T-helper 22 cell (primary cell): ENCODE measurements at places on chromosomes 4 and X.

GRCh38 chr4:146222313-146222712, 8.0 kb downstream of the REELD1 start:
- DNase-seq = no peak

DNA sequence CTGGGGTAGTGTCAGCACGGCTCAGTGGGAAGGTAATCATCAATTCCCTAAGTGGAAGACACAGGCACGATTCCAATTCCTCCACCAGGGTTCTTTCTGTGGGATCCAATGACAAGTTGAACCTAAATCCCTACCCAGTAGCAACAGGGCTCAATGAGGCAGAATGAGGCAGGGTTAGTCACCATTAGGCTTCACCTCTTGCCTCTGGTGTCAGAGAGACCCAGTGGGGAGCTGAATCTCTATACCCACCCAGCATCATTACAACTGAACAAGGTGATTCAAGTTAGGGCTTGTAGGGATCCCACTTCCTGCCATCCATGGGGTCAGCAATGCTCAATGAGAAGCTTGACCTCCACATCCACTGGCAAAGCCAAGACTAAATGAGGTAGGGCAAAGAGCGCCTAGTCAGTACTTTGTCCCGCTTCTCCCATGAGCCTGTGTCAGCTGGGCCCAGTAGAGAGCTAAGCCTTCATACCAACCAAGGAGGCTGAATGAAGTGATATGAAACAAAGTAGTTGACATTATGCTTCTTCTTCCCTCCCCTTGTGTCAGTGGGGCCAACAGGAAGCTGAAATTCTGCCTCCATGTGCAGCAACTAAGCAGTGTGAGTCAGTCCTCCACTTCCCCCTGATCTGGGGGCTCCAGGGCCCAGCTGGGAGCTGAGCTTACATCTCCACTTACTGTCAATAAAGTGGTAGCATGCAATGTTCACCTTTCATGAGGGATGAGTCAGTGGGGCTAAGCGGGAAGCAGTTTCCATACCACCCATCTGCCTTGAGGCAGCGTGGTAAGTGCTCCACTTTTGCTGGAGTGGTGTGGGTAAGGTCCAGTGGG, 36.4 kb upstream of the RBM41 start:
- no peak for DNase-seq

DNA sequence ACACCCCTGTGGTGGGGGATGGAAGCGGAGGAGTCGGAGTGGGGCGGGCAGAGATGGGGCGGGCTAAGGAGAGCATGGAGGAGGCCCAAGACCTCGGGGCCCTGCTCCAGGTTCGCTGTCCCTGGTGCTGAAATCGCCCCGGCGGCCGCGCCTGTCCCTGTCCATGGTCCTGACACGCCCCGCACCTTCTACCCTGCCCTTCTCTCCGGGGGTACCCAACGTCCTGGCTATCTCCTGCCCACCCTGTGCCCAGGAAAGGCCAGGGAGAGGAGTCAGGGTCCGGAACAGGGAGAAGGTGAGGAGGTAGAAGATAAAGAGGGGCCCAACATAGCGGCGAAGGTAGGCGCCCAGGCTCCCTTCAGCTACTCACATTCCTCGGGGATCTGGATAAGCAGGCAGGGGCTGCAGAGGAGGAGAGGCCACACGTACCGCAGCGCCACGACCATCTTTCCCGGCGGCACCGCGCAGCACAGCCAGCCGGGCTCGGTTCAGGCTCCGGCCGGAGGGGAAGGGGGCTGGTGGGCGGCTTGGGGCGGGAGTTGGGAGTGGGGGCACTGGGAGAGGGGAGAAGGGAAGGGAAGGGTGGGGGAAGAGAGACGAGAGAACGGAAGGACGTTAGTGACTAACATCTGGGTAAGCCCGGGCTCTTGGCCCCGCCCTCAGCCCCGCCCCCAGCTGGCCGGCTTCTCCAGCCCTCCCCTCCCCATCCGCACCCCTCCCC, 10.4 kb downstream of the L1CAM start:
- peak; percentile 30 for DNase-seq

DNA sequence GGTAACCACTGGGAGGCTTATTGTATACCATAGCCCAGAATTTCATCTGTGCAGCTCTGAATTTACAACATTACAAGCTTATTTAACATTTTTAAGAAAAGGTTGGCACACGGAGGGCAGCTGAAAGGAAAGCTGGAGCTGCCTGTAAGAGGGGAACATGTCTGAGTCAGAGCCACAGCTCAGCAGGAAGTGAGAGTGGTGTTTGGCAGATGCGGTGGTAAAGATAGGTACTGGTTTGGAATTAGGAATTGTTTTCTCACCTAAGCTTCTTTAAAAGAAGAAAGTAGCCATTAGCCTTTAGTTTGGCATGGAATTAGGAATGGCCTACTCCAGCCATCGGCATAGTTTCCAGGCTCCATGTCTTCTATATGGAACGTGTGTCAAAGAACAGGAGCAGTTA, 172.5 kb upstream of the ANXA3 start:
- DNase-seq = no peak

DNA sequence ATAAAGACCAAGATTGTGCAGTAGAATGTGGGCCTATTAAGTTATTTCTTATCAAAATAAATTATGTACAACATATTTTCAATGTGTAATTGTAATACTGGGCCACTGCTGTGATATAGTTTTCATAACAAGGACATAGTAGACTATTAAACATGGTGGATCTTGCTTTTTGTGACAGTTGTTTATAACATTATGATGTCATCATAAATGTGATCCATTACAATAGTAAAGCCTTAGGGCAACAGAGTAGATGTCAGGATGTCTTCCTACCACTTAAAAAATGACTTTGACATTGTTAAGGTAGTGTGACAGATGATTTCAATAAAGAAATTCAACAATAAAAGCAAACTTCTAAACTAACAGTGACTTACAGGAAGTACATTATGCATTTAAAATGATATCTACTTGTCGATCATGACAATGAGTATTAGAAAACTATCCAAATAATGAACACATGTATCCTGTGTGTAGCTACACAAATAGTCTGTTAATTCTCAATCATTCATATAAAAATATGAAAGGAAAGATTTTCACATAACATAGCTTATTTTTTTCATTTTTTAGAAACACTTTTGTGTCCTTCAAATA, 5.3 kb upstream of the AGA start:
- no peak for DNase-seq

DNA sequence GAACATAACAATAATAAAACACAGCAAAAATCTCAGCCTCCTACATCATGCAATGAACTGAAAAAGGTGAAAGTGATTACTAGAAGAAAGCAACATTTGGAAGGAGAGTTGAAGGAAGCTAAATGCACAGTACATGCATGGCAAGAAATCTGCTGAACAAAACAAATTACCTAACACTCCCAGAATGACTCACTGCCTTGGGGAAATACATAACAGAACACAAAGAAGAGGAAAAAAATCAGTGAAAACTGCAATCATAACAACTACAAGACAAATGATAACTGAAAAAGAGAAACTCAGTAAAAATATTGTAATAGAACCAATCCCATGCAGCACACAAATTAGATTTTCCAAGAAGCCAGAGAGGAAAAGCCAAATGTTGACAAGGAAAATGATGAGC, 1513.2 kb downstream of the ARAP2 start:
- no peak for DNase-seq

- no peak for DNase-seq
Measured at GRCh38 chr4:141046255-141046654, 87.0 kb downstream of the RNF150 start.

GRCh38 chr4:123956204-123956603, 559.6 kb downstream of the SPRY1 start:
- no peak for DNase-seq

- DNase-seq = no peak
Measured at GRCh38 chrX:54570332-54570731, 40.3 kb downstream of the GNL3L start.

GRCh38 chrX:68897118-68897945, 68.5 kb downstream of the EFNB1 start:
- DNase-seq = no peak

DNA sequence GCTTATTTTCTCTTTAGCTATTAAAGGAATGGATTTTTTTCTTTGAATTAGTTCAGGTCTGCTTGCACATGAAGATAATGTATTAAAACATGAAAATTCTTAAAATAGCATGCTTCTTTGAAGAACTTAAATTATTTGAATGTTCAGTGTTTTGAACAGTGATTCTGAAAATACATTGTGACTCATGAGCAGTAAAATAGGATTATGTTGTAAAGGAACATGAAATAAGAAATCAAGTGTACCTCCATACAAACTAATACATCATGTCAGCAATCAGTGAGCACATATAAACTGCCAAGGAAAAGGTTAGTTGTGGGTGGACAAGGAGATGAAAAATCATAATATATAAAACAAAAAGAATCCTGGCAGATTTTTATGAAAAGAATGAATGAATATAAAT, 66.1 kb downstream of the SNX25 start:
- no peak for DNase-seq

DNA sequence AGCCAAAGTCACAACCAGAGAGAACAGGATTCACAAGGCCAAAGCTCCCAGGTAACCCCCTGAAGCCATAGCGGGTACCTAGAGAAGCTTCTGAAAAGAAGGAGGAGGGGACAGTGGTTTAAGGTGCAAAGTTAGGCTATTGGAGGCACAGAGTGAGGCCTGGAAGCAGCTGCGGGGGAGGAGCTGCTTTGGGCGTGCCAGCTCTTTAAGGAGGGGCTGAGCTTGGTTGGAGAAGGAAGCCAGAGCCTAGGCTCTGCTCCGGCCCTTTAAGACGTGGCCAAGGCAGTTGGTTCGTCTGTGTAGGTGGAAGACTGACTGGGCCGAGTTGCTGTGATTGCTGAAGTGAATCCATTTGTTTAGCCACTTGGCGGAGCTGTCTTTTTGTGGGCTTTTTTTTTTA, 1.5 kb downstream of the KLF8 start:
- DNase-seq = no peak

DNA sequence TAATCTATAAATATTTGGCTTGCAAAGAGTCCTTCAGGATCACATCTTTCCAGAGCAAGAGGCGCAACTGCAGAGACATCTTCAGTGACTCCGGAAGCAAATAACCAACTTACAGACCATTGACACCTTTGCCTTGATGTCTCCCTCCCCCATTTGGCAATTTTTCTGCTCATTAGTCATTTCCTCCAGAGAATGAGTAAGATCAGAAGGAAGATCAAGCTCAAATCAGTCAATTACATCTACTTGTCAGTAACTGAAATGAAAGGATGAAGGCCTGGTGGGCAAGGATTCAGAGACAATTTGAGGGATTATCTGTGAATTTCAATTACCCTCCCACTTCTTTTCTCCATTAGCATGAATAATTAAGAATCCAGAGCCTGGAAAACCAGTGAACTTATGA, 665.6 kb upstream of the CPEB2 start:
- no peak for DNase-seq

- no peak for DNase-seq
Measured at GRCh38 chr4:8537041-8537461, 43.1 kb upstream of the GPR78 start.

DNA sequence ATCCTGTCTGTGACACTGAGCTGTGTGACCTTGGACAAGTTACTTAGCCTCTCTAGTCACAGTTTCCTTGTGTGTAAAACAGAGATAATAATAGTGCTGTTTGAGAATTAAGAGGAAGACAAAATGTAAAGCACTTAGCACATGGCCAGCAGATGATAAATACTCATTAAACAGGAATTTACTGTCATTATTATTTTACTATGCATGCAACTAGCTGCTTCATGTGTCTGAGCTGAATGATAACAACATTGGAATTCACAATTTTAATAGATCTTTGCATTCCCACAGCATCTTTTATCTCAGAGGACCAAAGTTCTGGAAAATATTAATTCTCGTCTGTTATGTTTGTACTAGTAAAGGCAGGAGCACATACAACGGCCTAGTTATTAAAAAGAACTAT, 79.2 kb upstream of the TET2 start:
- no peak for DNase-seq
